T-cell (primary cell): ENCODE measurements at places on chromosomes 7 and 10.
A peak's percentile ranks its signal among the peaks of the same experiment; 100 is the strongest.

GRCh38 chr7:33873518-33873917 lies 31.8 kb upstream of the BMPER start:
- no peak for DNase-seq

DNA sequence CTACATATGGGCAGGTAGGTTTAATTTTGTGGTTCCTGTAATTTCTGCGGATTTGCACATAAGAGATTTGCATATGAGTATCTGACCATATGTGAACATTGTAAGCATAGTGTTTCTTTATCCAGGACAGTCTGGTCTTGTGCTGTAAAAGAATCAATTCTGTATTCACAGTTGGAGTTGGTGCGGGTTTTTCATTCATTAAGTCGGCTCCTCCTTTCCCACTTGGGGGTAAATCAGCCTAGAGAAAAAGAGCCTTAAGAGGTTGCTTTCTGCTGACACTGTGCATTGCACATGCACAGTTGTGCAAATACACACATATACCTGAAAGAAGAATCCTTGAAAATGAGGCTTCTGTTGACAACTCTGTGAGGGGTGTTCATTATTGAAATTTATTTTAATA lies 6.1 kb upstream of the CYP26C1 start:
- DNase-seq: no peak

DNA sequence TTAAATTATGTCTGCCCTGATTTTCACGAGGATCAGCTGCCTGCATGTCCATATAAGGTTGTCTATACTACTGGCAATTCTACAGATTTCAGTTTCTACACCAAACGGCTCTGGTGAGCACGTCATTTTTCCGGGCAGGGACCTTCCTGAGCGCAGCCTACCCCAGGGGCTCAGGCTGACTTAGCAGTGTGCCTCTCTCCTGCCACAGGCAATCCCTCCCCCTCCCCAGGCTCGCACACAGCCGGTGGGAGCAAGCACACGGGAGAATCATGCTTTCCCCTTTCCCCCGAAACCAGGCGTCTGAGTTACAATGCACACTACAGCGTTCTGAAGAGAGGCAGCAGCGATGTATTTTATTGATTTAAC lies 1.7 kb downstream of the KLF6 start:
- DNase-seq: peak; percentile 48

DNA sequence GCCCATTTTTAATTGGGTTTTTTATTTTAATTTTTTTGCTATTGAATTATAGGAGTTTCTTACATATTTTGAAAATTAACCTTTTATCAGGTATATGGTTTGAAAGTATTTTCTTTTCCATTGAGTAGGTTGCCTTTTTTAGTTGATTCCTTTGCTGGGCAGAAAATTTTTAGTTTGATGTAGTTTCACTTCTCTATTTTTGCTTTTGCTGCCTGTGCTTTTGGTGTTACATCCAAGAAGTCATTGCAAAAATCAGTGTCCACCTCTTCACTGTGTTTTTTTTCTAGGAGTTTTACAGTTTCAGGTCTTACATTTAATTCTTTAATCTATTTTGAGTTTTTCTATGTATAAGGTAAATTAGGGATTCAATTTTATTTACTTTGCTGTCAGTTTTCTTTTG lies 129.8 kb upstream of the FERD3L start:
- no peak for DNase-seq

GRCh38 chr10:80161321-80162083 lies 29.0 kb downstream of the PLAC9 start:
- DNase-seq: no peak

- no peak for DNase-seq
Measured at GRCh38 chr7:157627033-157627432, 290.2 kb downstream of the DNAJB6 start.

GRCh38 chr7:19235680-19236079 lies 90.5 kb upstream of the FERD3L start:
- no peak for DNase-seq

DNA sequence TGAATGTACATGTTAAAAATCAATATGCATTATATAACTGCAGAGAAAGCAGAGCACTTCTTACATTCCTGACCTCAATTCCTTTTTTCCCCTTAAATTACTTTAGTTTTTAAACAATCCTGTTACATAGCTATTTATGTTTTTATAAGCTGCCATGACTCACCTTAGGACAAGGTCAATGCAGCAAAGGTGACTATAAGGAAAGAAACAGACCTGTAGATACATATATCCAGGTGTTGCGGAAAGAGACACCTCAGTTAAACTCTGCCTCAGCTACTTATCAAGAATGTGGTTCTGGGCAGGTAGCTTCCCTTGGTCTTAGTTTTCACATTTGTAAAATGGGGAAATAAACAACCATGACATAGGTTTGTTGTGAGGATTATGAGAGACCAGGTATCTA lies 105.5 kb downstream of the DPY19L1 start:
- DNase-seq: no peak

- no peak for DNase-seq
Measured at GRCh38 chr10:96820765-96821164, 11.3 kb upstream of the LCOR start.

DNA sequence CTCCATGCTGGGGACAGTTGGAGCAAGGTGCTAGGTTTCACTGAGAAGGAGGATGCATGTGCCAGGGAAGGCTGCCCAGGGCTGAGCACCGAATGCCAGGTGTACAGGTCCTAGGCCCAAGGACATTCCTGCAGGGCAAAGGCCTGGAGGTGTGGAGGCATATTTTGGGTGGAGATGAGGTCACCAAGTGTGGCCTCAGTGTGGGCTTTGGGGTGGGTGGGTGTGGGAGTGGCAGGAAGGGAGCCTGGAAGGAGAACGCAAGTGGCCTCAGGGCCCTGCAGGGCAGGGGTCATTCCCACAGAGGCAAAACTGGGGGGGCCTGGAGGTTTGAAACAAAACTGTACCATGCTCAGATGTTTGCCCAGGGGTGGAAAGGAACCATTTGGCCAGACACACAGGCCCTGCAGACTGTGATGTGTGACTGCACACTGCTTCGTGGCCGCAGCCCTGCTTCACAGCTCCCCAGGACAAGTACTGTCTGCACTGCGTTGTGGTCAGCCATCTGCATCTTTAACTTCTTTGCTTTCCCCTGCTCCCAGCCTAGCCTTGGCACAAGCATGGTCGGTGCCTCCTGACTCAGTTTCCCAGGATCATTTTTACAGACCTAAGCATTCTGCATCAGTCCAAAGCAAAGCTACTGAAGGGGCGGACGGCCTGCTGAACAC lies 5.1 kb downstream of the PLPP4 start:
- no peak for DNase-seq

DNA sequence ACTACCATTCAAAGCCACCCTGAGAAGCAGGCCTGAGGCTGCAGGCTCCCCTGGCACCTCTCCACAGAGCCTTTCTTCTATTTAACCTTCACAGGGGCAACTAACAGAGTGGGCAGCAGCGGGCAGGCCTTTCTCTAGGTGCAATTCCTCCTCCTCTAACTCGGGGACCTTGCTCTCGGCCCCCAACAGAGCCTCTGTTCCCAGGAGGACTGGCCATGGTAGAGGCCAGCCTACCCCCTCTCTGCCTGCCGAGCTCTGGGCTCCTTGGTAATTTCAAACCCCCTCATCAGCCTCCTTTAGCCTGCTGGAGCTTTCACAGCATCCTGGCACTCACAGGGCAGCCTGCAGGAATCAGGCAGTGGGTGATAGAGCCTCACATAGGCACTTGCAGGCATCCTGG lies 920.8 kb upstream of the ZNF722 start:
- DNase-seq: no peak

DNA sequence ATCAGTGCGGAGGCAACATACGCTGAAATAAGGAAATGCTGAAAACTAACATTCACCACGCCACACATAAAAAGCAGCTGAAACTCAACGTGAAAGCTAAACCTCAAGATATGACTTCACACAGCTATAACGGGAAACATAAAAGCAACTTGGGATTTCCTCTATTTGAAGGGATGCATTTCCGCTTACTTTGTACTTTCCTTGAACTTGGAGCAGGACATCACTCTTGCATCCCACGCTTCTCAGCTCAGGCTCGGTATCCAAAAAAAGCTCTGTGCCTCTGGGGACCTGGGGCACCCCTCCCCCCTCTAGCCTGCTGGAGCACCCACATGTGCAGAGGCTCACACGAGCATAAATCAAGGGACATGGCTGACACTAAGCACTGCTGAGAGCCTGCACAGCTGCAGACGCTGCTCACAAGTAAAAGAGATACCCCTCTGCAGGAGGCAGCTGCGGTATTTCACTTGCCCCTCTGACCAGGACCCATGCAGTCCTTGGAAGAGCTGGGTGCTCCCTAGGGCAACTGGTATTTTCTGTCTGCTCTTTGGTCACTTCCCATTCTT lies 34.2 kb downstream of the PARD3 start:
- DNase-seq: no peak

- DNase-seq: no peak
Measured at GRCh38 chr10:124477614-124478363, 16.2 kb downstream of the LHPP start.

- no peak for DNase-seq
Measured at GRCh38 chr7:157189405-157189804, 50.7 kb downstream of the UBE3C start.

DNA sequence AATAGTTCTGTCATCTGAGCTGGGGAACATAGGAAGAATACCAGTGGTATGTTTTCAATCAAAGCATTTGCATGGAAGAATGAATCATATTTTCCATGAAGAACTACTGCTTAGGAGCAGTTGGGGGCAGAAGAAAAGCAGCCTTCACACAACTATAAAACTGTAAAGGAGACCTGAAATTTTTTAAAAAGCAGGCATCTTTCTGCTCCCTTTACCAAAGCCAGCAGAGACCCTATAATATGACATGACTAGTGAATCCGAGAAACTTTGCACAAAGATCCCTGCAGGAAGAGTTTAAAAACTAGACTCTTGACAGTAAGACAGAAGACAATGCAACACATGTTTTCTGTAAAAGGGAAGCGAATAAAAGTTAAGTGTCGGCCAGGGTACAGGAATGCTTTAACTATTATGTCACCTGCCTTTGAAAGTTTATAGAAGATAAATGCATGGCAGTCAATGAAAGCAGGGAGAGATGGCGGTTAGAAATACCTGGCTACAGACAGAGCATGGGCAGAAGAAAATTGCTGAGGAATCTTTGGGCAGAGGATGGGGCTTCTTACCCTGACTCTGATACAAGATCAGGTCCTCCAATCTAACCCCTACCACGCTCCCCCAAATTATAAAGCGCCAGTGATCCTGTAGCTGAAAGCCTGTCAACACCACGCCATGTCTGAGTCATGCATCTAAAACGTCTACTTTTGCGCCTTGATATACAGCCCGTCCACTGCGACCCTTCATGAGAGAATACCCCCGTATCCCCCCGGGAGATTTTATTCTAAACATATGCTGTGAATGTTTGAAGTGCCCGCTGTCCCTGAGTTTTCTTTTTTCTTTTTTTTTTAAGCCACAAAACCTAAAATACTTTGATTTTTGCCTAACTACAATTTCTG lies 93.1 kb downstream of the GLI3 start:
- DNase-seq: no peak

DNA sequence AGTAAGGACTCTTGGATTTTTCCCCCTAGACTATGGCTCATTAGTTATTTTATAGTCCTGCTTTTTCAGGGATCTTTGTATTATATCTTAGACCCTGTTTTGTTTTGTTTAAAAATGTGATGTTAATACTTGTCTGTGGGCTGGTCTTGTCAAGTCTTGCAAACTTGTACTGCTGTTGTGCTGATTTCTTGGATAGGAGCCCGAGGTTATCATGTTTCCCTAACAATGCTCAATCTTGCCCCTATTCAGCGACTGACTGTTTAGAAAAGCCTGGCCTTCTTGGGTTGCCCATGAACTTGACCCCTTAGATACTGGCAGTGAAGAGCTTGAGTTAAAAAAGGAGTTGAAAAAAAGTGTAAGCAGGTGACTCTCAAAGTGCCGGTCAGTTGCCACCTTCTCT lies 115.7 kb downstream of the KIAA1217 start:
- DNase-seq: no peak

DNA sequence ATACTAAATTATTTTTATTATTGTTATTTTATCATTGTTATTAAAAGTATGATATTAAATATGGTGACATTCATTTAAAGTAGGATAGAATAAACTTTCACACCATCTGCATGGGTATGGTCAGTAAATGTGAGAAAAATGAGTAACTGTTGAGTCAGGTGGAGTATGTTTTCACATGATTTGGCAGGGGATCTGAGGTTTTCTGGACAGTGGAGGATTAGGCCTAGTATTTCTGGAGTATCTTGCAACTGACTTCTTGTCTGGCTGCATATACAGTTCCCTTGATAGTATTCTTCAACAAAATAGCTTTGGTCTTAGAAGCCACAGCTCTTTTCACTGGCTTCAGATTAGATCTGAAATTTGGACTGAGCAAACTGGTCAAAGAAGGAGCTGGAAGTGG lies 54.5 kb downstream of the GBF1 start:
- no peak for DNase-seq

GRCh38 chr7:11237742-11238141 lies 264.1 kb downstream of the PHF14 start:
- no peak for DNase-seq

GRCh38 chr7:144023171-144023827 lies 23.2 kb downstream of the OR6B1 start:
- DNase-seq: no peak

- DNase-seq: no peak
Measured at GRCh38 chr7:47300472-47301104, 281.3 kb downstream of the TNS3 start.

DNA sequence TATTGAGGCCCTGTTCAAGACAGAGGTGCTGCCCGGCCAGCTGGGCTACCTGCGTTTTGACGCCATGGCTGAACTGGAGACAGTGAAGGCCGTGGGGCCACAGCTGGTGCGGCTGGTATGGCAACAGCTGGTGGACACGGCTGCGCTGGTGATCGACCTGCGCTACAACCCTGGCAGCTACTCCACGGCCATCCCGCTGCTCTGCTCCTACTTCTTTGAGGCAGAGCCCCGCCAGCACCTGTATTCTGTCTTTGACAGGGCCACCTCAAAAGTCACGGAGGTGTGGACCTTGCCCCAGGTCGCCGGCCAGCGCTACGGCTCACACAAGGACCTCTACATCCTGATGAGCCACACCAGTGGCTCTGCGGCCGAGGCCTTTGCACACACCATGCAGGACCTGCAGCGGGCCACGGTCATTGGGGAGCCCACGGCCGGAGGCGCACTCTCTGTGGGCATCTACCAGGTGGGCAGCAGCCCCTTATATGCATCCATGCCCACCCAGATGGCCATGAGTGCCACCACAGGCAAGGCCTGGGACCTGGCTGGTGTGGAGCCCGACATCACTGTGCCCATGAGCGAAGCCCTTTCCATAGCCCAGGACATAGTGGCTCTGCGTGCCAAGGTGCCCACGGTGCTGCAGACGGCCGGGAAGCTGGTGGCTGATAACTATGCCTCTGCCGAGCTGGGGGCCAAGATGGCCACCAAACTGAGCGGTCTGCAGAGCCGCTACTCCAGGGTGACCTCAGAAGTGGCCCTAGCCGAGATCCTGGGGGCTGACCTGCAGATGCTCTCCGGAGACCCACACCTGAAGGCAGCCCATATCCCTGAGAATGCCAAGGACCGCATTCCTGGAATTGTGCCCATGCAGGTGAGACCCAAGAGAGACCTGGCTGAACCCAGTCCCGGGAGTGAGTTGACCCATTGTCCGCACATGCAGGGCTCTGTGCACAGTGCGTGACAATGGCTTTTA lies 2.8 kb downstream of the RBP3 start:
- no peak for DNase-seq

GRCh38 chr7:156547884-156548561 lies 92.6 kb upstream of the RNF32 start:
- no peak for DNase-seq
